ENCODE measurements at places on chromosomes 2 and 18.

DNA sequence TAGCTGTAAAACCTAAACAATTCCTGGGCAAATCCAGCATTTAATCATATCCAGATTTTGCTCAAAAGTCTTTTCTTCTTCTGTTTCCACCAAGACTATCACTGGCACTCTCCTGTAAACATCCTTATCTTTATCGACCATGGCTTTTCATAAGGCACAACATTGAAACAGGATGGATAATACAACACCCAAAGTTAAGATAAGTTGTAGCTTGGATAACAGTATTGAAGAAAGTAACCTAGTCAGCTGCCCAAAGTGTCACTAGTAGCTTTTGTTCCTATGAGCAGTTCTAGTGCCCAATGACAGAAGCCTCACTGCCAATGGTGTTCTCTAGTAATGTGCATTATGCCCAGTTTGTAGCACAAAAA is 22.3 kb downstream of the CCBE1 start:
- no peak for DNase-seq

- DNase-seq, result no peak
Observed at GRCh38 chr18:61062258-61062657, 271.0 kb upstream of the CDH20 start.

GRCh38 chr18:2654169-2654927 is 1.2 kb upstream of the SMCHD1 start:
- no peak for DNase-seq

GRCh38 chr2:63589148-63589958 is 590 bp downstream of the MDH1 start:
- no peak for DNase-seq

- DNase-seq, result no peak
Observed at GRCh38 chr18:27921392-27921791, 255.5 kb downstream of the CDH2 start.
